ENCODE measurements at places on chromosomes 5 and 9. TPM values are rescaled to one million over a fixed set of nuclear protein-coding genes. Genes with fewer than 3 reads are reported as not detected.

FOXD4L6 gene
- not detected for total RNA-seq

DNA sequence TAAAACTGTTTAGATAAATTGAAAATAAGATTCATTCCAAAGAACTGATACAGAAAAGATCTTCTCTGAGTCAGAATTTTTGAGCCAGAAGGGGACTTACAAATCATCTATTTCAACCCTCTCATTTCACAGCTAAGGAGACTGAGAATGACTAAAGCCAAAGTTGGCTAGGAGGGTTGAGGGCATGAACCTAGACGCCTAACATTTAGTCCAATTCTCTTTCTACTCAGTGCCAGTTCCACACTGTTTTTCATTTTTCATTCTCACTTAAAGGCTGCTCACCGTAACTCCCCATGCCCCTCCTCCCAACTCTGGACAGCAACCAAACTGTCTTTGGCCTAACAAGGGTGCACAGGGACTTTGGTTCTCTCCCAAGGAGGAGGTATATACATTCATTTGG is 364.0 kb downstream of the NDUFS4 start:
- DNase-seq, result no peak

DNA sequence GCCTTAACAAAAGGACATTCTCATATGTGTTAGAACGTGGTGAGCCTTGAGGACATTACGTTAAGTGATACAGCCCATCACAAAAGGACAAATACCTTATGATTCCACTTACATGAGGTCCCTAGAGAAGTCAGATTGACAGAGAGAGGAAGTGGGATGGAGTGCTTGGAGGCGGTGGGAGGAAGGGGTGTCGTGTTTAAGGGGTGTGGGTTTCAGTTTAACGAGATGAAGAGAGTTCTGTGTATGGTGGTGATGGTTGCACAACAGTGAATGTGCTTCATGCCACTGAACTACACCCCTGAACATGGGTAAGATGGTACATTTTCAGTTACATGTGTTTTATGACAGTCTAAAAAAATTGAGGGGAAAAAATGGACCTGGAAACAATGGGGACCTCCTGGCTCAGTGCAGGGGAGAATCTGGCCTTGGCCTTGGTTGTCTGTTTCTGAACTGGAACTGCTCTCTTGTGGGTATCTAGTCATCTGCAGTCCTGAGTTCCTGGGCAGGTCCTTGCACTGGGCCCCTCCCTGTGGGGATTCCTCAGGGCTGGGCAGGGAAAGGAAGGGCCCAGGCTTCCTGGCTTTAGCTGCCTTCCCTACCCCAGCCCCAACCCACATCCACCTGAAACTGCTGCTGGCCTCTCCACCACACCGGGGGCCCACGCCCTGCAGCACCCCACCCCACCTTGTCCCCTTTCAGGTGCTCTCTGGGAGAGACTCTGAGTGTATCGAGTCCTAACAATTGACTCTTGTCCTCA is 17.8 kb downstream of the LRRC8A start:
- no peak for DNase-seq

DNA sequence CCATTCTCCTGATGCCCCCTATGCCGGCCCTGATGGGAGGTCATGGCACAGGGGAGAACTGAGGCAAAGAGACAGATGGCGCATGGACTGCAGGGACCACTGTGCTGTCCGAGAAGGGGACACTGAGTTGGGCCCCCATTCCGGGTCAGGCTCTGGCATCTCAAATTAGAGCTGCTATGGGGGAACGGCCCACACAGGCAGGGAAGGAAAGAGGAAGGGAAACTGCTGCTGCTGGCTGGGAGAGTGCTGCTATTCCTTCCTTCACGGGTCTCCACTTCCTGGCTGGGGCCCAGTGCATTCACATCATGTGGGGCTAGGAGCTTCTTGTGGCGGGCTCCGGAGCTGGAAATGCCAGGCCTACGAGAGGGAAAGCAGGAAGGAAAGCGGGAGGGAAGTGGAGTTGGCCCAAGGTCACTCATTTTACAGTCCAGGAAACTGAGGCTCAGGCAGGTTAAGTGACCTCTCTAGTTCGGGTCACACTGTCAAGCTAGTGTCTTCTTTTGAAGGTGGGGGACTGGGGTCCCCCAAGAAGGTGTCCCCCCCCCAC is 1.3 kb upstream of the CARD19 start:
- DNase-seq, result no peak

- no peak for DNase-seq
These were observed 4.7 kb downstream of the KLHL3 start for GRCh38 chr5:137731176-137731575.

TAF1L gene
- total RNA-seq, result not detected

PCDHGC4 gene
- total RNA-seq, result 3.3 TPM

DNA sequence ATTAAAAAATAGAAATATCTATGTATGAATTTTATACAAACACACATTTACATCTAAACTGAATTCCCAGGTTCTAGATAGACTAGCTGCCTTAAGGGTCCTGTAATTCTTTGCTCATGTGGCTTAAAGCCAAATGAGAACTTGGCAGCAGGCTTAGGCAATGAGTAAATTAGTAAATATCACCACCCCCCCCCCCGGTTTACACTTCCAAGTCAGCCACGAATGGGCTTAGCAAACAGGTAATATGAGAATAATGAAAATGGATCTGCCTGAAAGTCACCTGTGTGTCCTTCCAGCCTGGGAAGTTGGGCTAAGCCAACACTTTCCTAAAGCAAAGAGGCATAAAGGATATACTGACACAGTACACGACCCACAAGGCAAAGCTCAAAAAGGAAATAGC is 108.6 kb downstream of the KLHL3 start:
- peak; percentile 50 for DNase-seq

- no peak for DNase-seq
These were observed 64.1 kb downstream of the SMIM23 start for GRCh38 chr5:171849585-171850323.

- DNase-seq, result no peak
These were observed 190.5 kb downstream of the DENND1A start for GRCh38 chr9:123739387-123739786.

GRCh38 chr5:180294411-180294810 is 2.5 kb upstream of the MAPK9 start:
- DNase-seq, result no peak

- no peak for DNase-seq
These were observed 29.3 kb downstream of the MOCS2 start for GRCh38 chr5:53080271-53080670.

GRCh38 chr9:23254404-23255184 is 571.4 kb downstream of the ELAVL2 start:
- DNase-seq, result no peak

GRCh38 chr9:98860871-98861293 is 53.4 kb downstream of the GALNT12 start:
- DNase-seq, result peak; percentile 97

- no peak for DNase-seq
These were observed 478.3 kb downstream of the EBF1 start for GRCh38 chr5:158621391-158621790.

- DNase-seq, result no peak
These were observed 1.1 kb downstream of the KIF2A start for GRCh38 chr5:62306896-62307689.

Data from esophagus muscularis mucosa (tissue), 4 donors.